ENCODE measurements at places on chromosomes 16 and 17.
A peak's percentile ranks its signal among the peaks of the same experiment; 100 is the strongest.

- DNase-seq = no peak
These were observed 19.5 kb downstream of the GPR179 start for GRCh38 chr17:38324141-38324697.

DNA sequence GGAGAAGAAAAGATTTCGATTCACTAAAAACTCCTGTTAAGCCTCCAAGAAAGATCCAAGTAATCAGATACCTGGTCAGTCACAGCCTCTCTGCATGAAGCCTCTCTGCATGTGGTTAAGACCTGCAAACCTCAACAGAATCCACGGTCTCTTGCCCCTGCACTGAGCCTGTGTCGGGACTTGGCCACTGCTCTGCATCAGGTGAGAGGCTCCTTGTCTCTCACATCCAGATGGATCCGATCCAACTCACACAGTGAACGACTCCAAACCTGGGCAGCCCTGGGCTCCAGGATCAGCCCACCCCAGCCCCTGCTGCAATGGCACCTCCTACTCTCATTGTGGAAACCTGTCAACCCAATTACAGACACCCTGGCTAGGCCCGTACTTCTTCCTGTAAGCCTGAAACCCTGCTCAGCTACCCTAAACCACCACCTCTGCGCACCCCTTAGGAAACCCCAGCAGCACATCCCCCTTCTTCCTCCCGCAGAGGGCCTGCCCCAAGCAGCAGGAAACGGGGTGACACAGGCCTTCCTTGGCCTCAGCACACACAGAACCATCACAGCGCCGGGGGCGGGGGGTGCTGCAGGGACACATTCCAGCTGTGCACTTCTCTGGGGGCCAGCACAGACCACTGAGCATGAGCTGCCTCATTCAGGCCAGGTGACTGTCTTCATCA, 129.5 kb downstream of the ANKRD11 start:
- peak; percentile 71 for DNase-seq

GRCh38 chr17:14089179-14089578, 19.9 kb downstream of the COX10 start:
- no peak for DNase-seq

GRCh38 chr17:4544951-4545216, 10.3 kb downstream of the MYBBP1A start:
- no peak for DNase-seq

DNA sequence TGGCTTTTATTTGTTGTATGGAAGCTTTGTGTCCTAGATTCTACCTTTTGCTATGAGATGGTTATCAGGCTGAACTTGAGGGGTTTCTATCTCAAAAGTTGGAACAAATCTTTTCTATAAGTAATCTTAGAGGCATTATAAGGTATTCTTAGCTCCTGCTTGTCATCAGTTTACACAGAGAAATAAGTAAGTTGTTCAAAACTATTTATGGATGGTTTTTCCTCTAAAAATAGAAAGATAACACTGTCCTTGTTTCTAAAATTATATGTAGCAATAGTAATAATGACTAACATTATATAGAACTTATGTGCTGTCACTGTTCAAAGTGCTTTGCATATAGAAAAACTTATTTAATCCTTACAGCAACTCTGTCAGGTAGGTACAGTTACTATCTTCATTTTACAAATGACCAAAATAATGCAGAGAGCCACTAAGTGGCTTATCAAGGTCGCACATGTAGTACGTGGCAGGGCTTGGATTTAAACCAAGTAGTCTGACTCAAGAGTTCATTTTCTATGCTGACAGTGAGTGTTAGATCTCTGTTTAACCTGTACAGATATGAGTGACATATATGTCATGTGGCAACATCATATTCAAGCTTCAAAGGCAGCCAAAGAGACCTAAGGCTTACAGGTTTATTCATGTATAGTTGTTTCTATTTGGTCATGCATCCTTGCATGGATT, 59.0 kb downstream of the PHKB start:
- no peak for DNase-seq

- DNase-seq = no peak
These were observed 231.0 kb downstream of the C16orf78 start for GRCh38 chr16:49604602-49605001.

- no peak for DNase-seq
These were observed 39.6 kb upstream of the PLCG2 start for GRCh38 chr16:81739503-81739902.

DNA sequence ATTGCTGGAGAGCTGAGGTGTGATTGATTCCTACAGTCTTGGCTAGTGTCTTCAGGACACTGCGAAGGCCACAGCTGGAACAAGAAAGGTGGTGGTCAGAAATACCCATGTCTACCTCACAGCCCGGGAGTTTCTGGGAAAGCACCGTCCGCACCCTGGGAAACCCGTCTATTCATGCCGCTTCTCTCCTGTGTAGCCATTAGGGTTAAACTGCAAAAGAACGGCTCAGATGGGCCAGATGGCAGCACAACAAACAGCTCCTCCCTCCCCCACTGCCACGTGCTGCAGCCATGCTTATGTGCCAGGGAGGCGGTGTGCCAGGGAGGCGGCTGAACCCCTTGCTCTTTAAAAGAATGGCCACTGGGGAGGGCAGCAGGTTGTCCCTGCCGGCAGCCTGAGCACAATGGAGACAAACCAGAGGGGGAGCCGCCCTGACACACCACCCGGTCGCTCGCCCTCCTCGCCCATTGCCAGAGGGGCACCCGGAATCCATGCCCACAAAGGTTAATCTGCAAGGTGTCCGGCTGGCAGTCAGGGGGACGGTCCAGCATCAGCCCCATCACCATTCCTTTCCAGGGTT, 65.2 kb downstream of the CYTH1 start:
- no peak for DNase-seq

DNA sequence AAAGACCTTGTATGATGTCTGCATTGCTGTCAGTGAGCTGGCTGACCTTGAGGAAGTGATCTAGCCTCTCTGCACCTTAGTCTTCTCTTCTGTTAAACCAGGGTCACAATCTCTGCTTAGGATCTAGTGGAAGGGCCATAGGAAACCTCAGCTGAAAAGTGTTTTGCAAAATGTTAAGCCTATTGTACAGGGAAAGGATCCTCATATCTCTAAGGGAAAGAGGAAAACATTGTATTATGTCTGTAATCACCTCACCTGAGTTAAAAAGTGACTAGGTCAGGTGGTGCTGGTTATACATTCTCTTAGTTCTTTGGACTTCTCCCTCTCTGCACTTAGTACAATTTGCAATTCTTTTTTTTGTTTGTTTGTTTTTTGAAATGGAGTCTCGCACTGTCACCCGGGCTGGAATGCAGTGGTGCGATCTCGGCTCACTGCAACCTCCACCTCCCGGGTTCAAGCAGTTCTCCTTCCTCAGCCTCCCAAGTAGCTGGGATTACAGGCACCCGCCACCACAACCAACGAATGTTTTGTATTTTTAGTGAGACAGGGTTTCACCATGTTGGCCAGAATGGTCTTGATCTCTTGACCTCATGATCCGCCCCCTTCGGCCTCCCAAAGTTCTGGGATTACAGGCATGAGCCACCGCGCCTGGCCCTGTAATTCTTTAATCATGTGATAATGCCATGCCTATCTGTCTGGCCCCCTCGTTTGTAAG, 2.0 kb upstream of the SEPHS2 start:
- no peak for DNase-seq

DNA sequence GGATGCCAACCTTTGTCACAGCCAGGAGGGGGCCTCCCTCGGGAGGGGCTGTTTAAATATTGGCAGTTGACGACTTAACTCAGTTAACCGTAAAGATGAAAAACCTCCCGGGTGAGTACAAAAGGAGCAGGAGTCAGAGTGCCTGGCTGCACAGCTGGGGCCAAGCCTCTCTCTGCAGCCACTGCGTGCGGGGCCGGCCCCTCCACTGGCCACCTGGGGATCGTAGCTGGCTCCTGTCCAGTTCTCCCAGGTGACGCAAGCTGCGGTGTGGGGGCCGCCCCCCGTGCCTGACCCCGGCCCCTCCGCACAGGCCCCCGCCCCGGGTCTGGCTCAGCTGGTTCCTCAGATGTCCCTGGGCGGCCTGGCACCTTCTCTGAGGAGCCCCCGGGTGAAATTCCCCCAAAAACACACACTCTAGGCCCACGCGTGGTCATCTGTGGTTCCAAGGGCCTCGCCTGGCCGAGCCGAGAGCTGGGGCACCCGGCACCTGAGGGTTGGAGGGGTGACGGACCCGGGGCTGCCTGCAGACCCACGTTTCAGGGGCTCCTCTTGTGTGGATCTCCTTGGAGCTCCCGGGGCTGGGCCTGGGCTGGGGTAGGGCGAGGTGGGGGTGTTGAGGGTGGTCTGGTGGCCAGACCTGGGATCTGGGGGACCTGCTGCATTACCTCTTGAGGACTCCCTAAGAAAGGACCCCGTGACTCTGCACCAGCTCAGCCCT, 7.4 kb upstream of the CACNA1H start:
- DNase-seq = no peak

DNA sequence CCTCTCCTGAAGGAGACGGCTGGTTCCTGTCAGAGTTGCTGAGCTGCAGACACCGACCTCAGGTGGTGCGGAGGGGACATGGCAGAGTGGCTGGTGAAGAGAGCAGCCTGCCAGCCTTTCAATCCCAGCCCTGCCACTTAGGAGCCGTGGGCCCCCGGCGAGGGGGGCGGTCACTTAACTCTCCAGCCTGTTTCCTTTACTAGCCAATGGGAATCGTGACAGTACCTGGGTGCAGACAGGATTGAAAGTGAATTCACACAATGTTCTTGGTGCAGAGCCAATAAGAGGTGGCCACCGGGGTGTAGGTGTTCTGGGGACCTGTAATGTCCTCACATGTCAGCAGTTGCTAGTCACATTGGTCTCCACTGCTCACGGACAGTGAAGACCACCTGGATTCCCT, 13.5 kb downstream of the ACE start:
- no peak for DNase-seq

DNA sequence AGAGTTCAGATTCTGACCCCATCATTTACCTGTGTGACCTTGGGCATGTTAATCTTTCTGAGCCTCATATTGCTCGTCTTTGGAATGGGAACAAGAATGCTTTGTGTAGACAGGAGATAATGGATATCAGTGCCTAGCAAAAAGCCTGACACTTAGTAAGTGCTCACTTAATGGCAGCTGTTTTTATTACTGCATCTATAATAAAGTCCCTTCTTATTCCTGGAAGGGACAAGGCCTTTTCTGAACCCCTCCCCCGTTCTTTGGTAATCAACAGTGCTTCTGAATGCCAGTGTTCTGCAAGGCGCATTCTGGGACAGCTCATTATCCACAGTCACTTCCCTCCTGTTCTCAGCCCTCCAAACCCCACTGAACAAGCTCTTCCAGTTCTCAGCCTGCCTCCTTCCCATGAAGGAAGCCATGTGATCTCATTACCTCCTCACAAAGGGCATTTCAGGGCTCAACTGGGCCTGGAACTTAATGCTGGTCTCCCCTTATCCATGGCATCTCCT, 25.1 kb upstream of the SUPT4H1 start:
- no peak for DNase-seq

DNA sequence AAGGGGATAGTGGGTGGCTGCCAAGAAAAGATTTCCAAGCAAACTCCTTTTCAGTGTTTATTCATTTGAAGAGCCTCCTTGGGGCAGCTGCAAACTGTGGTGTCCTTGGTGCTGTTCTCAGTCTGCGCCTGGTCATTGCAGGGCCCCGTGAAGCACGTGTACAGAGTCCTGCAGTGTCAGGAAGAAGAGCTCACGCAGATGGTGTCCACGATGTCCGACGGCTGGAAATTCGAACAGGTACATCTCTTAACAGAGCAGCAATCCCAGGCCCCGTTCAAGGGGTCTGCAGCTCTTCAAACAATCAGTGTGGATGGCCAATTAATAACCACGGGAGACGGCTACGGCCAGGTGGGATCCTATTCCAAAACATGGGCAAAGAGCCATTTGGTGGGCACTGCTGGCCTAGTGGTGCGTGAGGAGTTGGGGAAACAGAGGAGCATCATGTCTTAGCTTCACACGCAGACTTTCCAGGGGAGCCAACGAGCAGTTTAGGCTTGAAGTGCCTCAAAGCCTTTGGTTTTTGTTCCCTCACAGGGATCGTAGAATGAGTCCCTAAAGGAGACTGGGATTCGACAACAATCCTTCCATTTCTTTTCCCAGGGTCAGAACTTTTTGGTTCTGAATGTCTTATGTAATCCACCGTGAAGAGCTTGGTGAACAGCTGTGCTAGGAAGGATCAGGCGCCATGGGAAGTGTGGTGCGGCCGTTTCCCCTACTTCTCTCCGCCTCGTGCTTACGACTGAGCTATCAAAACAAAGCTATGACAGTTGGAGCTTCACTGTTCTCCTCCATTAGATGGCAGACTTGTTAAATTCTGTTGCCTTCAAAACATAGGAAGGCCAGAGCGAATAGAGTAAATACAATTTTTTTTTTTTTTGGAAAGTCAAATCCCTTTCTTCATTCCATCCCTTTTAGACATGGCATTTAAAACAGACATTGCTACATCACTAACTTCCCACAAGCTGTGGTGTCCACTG, 12.6 kb downstream of the KCTD2 start:
- DNase-seq = no peak

DNA sequence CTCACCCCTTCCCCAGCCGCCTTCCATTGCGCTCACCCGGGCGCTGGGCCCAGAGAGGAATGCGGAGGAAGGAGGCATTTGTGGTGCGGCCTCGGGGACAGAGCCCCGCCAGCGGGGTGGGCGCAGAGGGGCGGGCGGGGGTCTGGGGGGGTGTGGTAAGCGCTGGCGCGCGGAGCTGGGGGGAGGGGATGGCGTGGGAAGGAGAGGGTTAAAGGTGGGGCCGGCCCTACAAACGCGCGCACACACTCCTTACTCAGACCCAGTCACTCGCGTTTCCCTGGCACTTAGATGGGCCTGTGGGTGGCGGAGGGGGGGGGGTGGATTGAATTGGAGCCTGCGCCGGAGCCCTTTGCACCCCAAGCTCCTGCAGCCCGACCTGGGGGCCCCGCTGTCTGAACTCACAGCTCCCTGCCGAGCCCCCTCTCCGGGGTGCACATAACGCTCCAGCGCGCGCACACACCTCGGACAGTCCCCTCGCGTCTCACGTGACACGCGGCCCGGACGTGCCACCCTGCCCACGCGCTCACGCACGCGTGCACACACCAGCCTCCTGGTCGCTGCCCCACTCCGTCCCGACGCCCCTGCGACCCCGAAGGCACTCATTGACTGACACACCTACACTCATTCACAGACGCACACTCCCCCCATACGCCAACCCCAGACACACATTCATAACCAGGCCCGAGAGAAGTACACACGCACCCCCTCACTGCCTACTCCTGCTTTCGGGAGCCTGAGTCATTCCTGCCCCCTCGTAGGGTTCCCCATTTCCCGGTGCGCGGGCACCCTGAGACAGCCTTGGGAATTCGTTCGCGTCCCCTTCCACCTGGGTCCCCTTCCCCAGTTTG, 844 bp downstream of the TBKBP1 start:
- peak; percentile 50 for DNase-seq

GRCh38 chr17:3890082-3890877, 2.6 kb downstream of the CAMKK1 start:
- DNase-seq = no peak

Measured in GM10248 (cell line).